ENCODE measurements at places on chromosomes 6 and 20.
A peak's percentile ranks its signal among the peaks of the same experiment; 100 is the strongest.

GRCh38 chr20:4427940-4428586, 293.6 kb upstream of the PRND start:
- H3K4me3 ChIP-seq: no peak overlapping the region
- DNase-seq: peak; percentile 65
- no peaks in the 10 kb centered on the region for H3K4me1 ChIP-seq
- no peaks in the 10 kb centered on the region for H3K36me3 ChIP-seq
- no peak overlapping the region for H3K27ac ChIP-seq
- H3K27me3 ChIP-seq: no peaks in the 10 kb centered on the region

- H3K4me3 ChIP-seq: peak overlapping the region; percentile 29
- H3K27me3 ChIP-seq: no peaks in the 10 kb centered on the region
- peak overlapping the region; percentile 91 for H3K27ac ChIP-seq
- H3K4me1 ChIP-seq: peaks cover 89% of the 10 kb centered on the region
These were observed 6.0 kb downstream of the SDC4 start for GRCh38 chr20:45341939-45342854.

- no peak overlapping the region for H3K4me3 ChIP-seq
- H3K27ac ChIP-seq: no peak overlapping the region
- no peaks in the 10 kb centered on the region for H3K27me3 ChIP-seq
- no peaks in the 10 kb centered on the region for H3K36me3 ChIP-seq
- no peaks in the 10 kb centered on the region for H3K4me1 ChIP-seq
- no peak for DNase-seq
These were observed 28.5 kb downstream of the BACH2 start for GRCh38 chr6:90268178-90268577.

DNA sequence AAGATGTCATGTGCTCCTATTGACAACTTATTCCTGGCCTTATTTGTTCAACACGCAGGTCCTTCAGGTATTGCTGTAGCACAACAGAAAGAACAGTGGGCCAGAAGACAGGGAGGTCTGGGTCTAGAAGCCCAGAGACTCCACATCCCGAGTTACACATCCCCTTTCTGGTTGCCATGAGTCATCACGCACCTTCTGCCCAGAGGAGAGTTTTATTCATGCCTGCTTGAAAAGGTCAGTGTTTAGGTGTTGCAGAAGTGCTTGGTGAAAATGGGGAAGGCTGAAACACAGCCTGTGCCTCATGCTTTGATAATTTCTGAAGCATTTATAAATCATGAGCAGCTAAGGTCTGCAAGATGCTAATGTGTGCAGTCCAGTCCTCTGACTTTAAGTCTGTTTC, 256.4 kb downstream of the GMPR start:
- DNase-seq: no peak
- H3K27ac ChIP-seq: no peak overlapping the region
- H3K36me3 ChIP-seq: no peaks in the 10 kb centered on the region
- no peaks in the 10 kb centered on the region for H3K27me3 ChIP-seq
- no peak overlapping the region for H3K4me3 ChIP-seq
- H3K4me1 ChIP-seq: peaks cover 7% of the 10 kb centered on the region

DNA sequence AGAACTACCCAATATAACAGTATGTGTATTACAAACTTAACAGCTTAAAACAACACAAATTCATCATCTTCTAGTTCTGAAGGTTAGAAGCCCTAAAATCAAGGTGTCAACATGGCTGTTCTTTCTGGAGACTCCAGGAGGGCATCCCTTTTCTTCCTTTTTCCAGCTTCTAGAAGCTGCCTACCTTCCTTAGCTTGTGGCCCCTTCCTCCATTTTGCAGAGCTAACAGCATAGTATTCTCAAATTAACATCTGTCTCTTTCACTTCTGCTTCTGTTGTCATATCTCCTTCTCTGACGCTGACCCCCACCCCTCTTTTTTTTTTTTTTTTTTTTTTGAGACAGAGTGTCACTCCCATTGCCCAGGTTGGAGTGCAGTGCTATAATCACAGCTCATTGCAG, 52.8 kb upstream of the AKIRIN2 start:
- no peaks in the 10 kb centered on the region for H3K27me3 ChIP-seq
- peaks cover 12% of the 10 kb centered on the region for H3K4me1 ChIP-seq
- no peak overlapping the region for H3K4me3 ChIP-seq
- no peak for DNase-seq

GRCh38 chr6:166619912-166620311, 7.1 kb downstream of the RPS6KA2 start:
- DNase-seq: peak; percentile 64
- no peaks in the 10 kb centered on the region for H3K27me3 ChIP-seq
- H3K4me1 ChIP-seq: peaks cover 60% of the 10 kb centered on the region

- H3K36me3 ChIP-seq: no peaks in the 10 kb centered on the region
These were observed 25.2 kb upstream of the SRSF6 start for GRCh38 chr20:43432498-43432897.

DNA sequence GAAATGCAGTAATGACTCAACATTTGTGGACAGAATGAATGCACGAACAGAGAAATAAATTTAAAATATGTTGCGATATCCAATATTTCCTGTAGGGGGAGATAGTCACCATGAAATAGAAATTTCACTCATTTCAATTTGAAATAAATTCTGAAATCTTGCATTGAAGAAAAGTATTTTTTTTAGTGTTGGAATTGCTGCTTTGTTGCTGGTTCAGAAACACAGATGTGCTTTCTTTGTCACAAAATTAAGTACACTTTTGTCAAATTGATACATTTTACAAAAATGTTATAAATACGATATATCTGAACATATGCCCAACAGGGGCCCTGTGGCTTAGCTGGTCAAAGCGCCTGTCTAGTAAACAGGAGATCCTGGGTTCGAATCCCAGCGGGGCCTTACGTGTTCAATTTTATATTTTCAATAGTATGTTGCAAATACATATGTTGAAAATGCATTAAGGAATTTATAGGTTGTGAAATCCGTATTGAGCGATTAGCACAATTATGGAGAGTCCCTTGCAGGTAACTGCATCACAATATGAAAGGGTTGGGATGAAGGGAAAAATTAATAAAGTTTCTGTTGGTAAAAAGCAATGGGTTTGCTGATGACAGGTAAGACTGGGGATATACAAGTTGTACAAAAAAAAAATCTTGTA, 85.4 kb upstream of the PRSS16 start:
- no peak overlapping the region for H3K4me3 ChIP-seq
- H3K4me1 ChIP-seq: no peaks in the 10 kb centered on the region
- no peak for DNase-seq
- H3K27me3 ChIP-seq: no peaks in the 10 kb centered on the region
- H3K36me3 ChIP-seq: no peaks in the 10 kb centered on the region
- no peak overlapping the region for H3K27ac ChIP-seq

- peaks cover 14% of the 10 kb centered on the region for H3K4me1 ChIP-seq
- no peak overlapping the region for H3K27ac ChIP-seq
- H3K4me3 ChIP-seq: no peak overlapping the region
- no peak for DNase-seq
- H3K36me3 ChIP-seq: no peaks in the 10 kb centered on the region
These were observed 123.1 kb downstream of the MRPL14 start for GRCh38 chr6:44004136-44004535.

GRCh38 chr20:2224368-2224639, 71.5 kb upstream of the TGM3 start:
- no peaks in the 10 kb centered on the region for H3K27me3 ChIP-seq
- no peak overlapping the region for H3K27ac ChIP-seq
- H3K4me1 ChIP-seq: no peaks in the 10 kb centered on the region
- no peak for DNase-seq
- no peaks in the 10 kb centered on the region for H3K36me3 ChIP-seq

DNA sequence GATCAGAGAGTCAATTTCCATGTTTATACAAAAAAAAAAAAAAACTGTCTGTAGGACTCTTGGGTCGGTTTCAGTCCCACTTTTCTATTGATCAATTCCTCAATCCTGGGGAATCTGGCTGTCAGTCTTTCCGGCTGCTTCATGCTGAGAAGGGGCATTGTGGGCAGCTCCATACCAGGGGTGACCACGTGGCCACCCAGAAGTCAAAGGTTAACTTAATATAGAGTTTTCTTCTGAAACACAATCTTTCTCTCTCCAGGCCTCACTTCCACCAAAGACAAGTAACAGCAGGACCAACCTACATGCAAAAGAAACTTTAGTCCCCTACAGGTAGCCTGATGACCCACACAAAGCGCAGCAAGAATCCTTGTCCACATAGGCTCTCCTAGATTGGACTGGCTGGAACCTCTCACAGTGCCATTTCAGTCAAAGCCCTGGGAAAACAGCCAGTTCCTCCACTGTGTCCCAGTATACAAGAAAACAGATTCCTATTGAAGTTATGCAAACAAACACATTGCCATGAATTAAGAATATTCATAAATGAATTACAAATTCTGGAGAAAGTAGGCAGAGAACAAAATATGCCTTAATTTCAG, 18.5 kb upstream of the SERPINB9 start:
- H3K4me3 ChIP-seq: no peak overlapping the region
- H3K4me1 ChIP-seq: no peaks in the 10 kb centered on the region
- no peaks in the 10 kb centered on the region for H3K36me3 ChIP-seq

GRCh38 chr20:50286609-50287008, 96.0 kb downstream of the CEBPB start:
- H3K4me3 ChIP-seq: no peak overlapping the region
- no peaks in the 10 kb centered on the region for H3K27me3 ChIP-seq
- peak overlapping the region; percentile 95 for H3K27ac ChIP-seq
- no peaks in the 10 kb centered on the region for H3K36me3 ChIP-seq

GRCh38 chr20:54140927-54141566, 32.7 kb downstream of the CYP24A1 start:
- H3K4me1 ChIP-seq: no peaks in the 10 kb centered on the region
- H3K36me3 ChIP-seq: no peaks in the 10 kb centered on the region
- H3K27me3 ChIP-seq: no peaks in the 10 kb centered on the region
- H3K4me3 ChIP-seq: no peak overlapping the region
- DNase-seq: no peak
- H3K27ac ChIP-seq: no peak overlapping the region

DNA sequence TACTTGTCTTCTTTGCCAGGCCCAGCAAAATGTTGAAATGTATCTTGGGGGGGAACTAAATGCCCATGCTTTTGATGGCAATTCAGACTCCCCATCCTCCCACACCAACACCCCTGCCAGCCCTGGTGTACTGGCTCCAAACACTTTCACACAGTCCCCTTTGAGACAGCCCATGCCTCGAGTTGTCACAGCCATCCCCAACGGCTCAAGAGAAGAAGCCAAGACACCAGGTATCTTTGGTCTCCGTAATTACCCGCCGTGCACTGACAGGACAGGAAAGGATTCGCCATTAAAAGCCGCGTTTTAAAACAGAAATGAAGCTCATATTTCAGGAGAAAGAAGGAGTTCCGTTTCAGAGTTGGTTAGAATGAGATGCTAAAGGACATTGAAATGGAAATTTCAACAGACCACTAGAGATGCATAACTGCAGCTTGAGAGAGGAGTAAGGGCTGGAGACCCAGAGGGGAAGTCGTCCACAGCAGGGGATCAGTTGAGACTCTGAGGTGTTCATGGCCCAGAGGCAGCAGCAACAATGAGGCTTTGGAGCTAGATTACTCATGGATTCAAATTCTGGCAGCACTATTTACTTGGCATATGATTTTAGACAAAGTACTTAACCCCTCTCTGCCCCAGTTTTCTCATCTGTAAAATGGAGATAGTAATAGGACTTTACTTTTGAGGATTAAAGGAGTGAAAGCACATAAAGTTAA, 63.5 kb upstream of the ADGRF1 start:
- DNase-seq: no peak
- no peaks in the 10 kb centered on the region for H3K27me3 ChIP-seq
- no peak overlapping the region for H3K27ac ChIP-seq
- H3K4me1 ChIP-seq: no peaks in the 10 kb centered on the region

GRCh38 chr20:40326784-40327183, 362.3 kb downstream of the MAFB start:
- no peak overlapping the region for H3K27ac ChIP-seq
- no peak for DNase-seq
- no peak overlapping the region for H3K4me3 ChIP-seq
- peaks cover 11% of the 10 kb centered on the region for H3K4me1 ChIP-seq
- no peaks in the 10 kb centered on the region for H3K27me3 ChIP-seq
- no peaks in the 10 kb centered on the region for H3K36me3 ChIP-seq

GRCh38 chr6:26087284-26088115, at the start of gene HFE:
Gene HFE, plus strand, starts transcription at chr6:26087429. Its CDS starts 12 bp downstream, at chr6:26087441.
- H3K27me3 ChIP-seq: no peaks in the 10 kb centered on the region
- H3K27ac ChIP-seq: peak within 1 kb of the TSS; percentile 93
- H3K4me3 ChIP-seq: peak within 1 kb of the TSS; percentile 70
- peaks cover 22% of the 10 kb centered on the region for H3K4me1 ChIP-seq
- DNase-seq: no peak

GRCh38 chr6:31651602-31652191, 764 bp downstream of the BAG6 start:
- peak overlapping the region; percentile 86 for H3K4me3 ChIP-seq
- H3K36me3 ChIP-seq: peaks cover 29% of the 10 kb centered on the region
- H3K27me3 ChIP-seq: no peaks in the 10 kb centered on the region
- H3K27ac ChIP-seq: peak overlapping the region; percentile 95
- peaks cover 27% of the 10 kb centered on the region for H3K4me1 ChIP-seq

DNA sequence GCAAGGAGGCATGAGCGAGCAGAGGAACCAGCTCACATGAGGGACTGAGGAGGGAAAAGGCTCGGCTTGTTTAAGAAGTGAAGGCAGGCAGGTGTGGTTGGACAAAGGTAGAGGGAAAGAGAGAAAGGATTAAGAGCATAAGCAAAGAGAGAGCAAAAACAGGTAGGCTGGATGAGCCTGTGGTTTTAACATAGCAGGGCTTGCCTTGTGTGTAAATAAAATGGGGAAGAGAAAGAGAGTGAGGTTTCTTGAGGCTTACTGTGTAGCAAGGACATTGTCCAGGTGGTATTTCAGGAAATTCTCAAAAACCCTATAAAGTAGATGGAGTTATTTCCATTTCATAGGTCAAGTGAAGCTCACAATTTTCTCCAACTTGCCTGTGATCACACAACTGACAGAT, 93.9 kb upstream of the HDAC2 start:
- no peaks in the 10 kb centered on the region for H3K36me3 ChIP-seq
- no peak overlapping the region for H3K27ac ChIP-seq
- no peak overlapping the region for H3K4me3 ChIP-seq
- no peaks in the 10 kb centered on the region for H3K4me1 ChIP-seq

Measured in vagina (tissue), 2 donors.